Naive thymus-derived CD8-positive, alpha-beta T cell (primary cell): ENCODE measurements at places on chromosomes 4 and X. TPM values are rescaled to one million over a fixed set of nuclear protein-coding genes. Genes with fewer than 3 reads are reported as not detected.

DNA sequence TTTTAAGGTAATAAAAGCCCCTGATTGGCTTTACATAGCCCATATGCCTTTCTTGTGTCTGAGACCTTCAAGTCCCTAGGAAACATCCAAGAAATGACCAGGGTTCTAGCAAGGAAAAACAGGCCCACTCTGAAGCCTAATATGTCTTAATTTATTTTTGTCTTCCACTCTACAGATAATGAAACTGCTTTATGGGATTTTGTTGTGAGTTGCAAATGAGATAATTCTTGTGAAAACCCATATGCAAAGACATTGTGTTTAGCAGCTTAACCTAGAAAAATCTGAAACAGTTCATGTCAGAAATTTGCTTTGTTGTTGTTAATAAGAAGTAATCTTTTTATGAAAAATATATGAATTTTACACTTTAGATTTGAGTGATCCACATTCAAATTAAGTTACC, 190.7 kb upstream of the BMP3 start:
- DNase-seq = no peak

GRCh38 chr4:161573836-161574235, 590.0 kb downstream of the FSTL5 start:
- DNase-seq = no peak

- no peak for DNase-seq
Measured at GRCh38 chr4:89855236-89855635, 18.3 kb upstream of the SNCA start.

GRCh38 chrX:154368630-154369448, 5.6 kb downstream of the FLNA start:
- DNase-seq = peak; percentile 95

DNA sequence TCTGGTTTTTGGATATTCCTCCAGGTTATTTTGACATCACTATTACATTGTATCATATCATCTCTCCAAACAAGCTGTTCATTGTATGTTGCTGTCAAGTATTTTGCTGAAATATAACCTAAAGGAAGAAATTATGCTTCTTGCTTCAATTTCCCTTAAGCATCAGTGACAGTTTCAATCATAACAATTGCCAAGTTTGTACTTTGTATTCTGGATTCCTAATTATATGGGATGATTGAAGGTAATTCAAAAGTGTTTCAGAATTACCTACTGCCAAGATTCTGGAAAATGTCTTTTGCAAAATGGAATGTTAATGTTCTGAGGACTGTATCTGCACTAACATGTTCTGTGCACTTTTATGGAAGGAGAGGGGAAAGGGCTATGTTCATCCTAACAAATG, 228.7 kb downstream of the PRDM5 start:
- no peak for DNase-seq

DNA sequence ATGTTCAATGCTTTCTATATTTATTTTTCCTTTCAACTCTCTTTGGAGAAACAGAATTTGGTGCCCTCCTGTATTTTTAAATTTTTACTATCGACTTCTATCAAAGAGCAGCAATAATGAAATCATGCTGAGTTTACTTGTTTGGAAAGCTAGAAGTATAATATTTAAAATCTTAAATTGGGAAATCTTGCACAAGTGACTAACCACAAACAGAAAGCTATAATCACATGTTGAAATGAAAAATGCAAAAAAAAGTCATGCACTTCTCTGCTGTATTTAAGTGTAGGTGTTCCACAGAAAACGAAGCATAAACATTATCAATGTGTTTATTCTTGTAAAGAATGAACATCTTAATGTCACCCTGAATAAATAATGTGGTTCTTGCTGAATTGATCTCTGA, 306.1 kb downstream of the PCDH18 start:
- DNase-seq = no peak

DNA sequence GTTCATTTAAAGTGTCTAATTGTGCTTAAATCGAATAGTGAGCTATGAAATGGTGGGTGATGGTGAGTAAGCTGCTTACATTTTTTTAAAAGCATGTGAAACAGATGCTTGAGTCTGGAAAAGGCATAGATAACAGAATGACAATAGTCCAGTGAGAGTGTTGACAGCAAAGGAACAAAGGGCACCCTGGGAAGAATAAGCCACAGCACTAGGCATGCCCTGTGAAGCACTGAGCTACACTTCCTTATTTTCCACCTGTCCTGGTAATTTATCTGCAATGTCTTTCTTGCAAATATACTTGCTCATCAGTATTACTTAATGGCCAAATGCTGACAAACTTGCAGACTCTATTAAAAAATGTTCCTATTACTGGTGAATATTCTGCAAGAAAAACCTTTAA, 168.7 kb downstream of the PRDM5 start:
- DNase-seq = no peak

Gene NEUROG2
- not detected for polyA plus RNA-seq
